ENCODE measurements at places on chromosomes 11 and 22. TPM values are rescaled to one million over a fixed set of nuclear protein-coding genes. Genes with fewer than 3 reads are reported as not detected.

- no peaks in the 10 kb centered on the region for H3K4me1 ChIP-seq
- H3K27me3 ChIP-seq, result no peaks in the 10 kb centered on the region
- H3K4me3 ChIP-seq, result no peak overlapping the region
- H3K27ac ChIP-seq, result no peak overlapping the region
Measured at GRCh38 chr22:30336752-30337460, 10.2 kb upstream of the TBC1D10A start.

OVOL1 gene
- polyA plus RNA-seq, result not detected

OR2AT4 gene
- not detected for polyA plus RNA-seq

ZBTB16 gene
- not detected for polyA plus RNA-seq

GRCh38 chr11:19539861-19540260 is 172.8 kb upstream of the NAV2 start:
- DNase-seq, result no peak
- no peak overlapping the region for H3K4me3 ChIP-seq
- H3K27me3 ChIP-seq, result peaks cover 36% of the 10 kb centered on the region
- no peak overlapping the region for H3K27ac ChIP-seq

DNA sequence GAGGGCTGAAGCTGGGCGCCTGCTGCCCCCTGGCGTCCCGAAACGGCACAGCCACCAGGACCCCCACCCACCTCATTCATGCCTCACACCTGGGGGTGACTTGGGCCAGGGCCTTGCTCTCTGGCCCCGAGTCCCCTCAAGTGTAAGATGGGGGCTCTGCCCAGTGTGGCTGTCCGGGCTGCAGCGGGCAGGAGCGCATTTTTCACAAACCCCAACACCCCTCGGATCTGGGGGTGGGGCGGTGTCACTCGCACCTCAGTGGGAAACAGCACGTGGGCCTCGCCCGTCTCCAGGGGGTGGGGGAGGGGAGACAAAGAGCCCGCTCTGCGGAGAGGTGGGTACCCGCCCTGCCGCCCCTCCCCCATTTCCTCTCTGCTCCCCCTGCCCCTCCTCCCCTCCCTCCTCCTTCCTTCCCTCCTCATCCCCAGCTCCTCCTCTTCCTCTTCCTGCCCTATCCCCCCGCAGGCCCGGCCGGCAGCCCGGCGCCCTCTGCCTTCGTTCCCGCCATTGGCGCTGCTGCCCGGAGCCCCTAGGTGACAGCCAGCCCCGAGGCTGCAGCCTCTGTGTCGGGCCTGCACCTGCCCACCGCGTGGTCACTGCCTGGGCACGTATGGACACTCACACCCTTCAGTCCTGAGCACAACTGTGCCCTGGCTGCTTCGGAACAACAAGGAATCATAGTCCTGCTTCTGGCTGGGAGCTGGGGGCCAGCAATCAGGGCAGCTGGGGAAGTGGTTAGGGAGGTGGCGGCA is 6.8 kb upstream of the CDKN1C start:
- no peak overlapping the region for H3K27ac ChIP-seq
- peak; percentile 92 for DNase-seq
- no peaks in the 10 kb centered on the region for H3K36me3 ChIP-seq
- no peaks in the 10 kb centered on the region for H3K27me3 ChIP-seq

- no peak overlapping the region for H3K4me3 ChIP-seq
- H3K4me1 ChIP-seq, result no peaks in the 10 kb centered on the region
- H3K27ac ChIP-seq, result no peak overlapping the region
- no peaks in the 10 kb centered on the region for H3K36me3 ChIP-seq
Measured at GRCh38 chr11:11213117-11213516, 139.9 kb downstream of the CSNK2A3 start.

- H3K4me3 ChIP-seq, result no peak overlapping the region
- H3K36me3 ChIP-seq, result no peaks in the 10 kb centered on the region
- no peak for DNase-seq
- no peak overlapping the region for H3K27ac ChIP-seq
- no peaks in the 10 kb centered on the region for H3K4me1 ChIP-seq
- no peaks in the 10 kb centered on the region for H3K27me3 ChIP-seq
Measured at GRCh38 chr11:108392353-108392752, 75.0 kb downstream of the C11orf65 start.

GRCh38 chr11:130246738-130247137 is 68.0 kb downstream of the ZBTB44 start:
- no peaks in the 10 kb centered on the region for H3K36me3 ChIP-seq
- no peaks in the 10 kb centered on the region for H3K4me1 ChIP-seq
- H3K27ac ChIP-seq, result no peak overlapping the region
- H3K4me3 ChIP-seq, result no peak overlapping the region
- DNase-seq, result no peak

GRCh38 chr22:26398741-26399153 is 30.3 kb upstream of the ASPHD2 start:
- no peaks in the 10 kb centered on the region for H3K27me3 ChIP-seq
- no peaks in the 10 kb centered on the region for H3K4me1 ChIP-seq
- peak; percentile 65 for DNase-seq
- no peaks in the 10 kb centered on the region for H3K36me3 ChIP-seq
- no peak overlapping the region for H3K4me3 ChIP-seq

HYOU1 gene
- polyA plus RNA-seq, result 90.8 TPM

- no peak overlapping the region for H3K27ac ChIP-seq
- DNase-seq, result no peak
- H3K4me3 ChIP-seq, result no peak overlapping the region
- no peaks in the 10 kb centered on the region for H3K27me3 ChIP-seq
Measured at GRCh38 chr11:116870054-116870453, 32.6 kb upstream of the APOA1 start.

TRIM49 gene
- not detected for polyA plus RNA-seq

SAA2 gene
- not detected for polyA plus RNA-seq

DNA sequence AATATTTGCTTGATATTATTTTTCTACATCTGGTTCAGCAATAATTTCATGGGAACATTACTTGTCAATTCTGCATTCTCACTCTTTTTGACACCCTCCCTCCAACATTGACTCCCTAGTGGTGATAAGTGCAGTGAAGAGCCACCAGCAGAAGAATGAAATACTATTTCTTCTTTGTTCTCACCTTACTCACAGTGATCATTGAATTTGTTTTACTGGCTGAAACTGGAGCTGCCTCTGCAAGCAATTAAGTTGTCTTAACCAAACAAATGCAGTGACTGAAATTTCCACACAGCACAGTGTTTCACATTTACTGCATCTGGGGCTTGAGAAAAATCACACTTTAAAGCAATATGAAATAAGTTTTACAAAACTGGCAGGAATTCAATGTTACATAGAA is 189.8 kb downstream of the JRKL start:
- H3K4me1 ChIP-seq, result no peaks in the 10 kb centered on the region
- no peak overlapping the region for H3K4me3 ChIP-seq
- H3K36me3 ChIP-seq, result no peaks in the 10 kb centered on the region
- H3K27ac ChIP-seq, result no peak overlapping the region
- DNase-seq, result no peak
- H3K27me3 ChIP-seq, result no peaks in the 10 kb centered on the region

MRE11 gene
- polyA plus RNA-seq, result 4.7 TPM

C22orf23 gene
- 0.33 TPM for polyA plus RNA-seq

DNA sequence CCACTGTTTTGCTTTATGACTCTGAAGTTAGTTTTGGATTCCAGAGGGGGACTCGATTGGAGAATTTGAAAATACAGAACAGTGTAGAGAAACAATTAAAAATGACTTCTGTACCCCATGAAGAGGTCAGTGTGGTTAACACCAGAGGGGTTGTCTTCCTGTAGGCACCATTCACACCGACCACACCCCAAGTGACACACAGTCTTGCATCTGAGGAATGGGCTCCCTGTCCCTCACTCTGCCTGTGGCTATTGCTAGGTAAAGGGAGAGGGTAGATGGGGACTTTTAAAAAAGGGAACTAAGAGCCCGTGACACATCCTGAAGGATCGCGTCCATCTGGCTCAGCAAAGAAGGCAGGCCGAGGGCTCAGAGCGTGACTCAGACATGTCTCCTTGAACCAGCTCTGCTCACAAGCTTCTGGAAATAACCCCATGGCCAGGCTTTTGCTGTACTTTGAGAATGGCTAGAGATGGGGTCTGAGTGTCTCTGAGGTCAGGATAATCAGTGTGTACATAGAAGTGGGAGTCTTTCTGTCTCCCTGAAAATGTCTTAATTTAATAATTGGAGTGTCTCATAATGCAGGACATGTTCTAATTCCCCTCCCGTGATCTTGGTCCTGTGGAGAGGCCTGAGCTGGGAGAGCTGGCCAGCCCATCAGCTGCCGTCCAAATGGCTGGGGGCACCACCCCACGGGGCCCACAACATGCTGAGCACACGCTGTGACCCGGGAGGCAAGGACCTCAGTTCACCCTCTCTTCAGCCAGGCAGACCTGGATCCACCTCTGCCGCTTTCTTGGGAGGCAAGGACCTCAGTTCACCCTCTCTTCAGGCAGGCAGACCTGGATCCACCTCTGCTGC is 39.3 kb downstream of the SGSM1 start:
- no peak for DNase-seq
- H3K27ac ChIP-seq, result no peak overlapping the region
- H3K4me3 ChIP-seq, result no peak overlapping the region
- no peaks in the 10 kb centered on the region for H3K27me3 ChIP-seq
- H3K4me1 ChIP-seq, result no peaks in the 10 kb centered on the region

PTPRCAP gene
- polyA plus RNA-seq, result 1.3 TPM

DNA sequence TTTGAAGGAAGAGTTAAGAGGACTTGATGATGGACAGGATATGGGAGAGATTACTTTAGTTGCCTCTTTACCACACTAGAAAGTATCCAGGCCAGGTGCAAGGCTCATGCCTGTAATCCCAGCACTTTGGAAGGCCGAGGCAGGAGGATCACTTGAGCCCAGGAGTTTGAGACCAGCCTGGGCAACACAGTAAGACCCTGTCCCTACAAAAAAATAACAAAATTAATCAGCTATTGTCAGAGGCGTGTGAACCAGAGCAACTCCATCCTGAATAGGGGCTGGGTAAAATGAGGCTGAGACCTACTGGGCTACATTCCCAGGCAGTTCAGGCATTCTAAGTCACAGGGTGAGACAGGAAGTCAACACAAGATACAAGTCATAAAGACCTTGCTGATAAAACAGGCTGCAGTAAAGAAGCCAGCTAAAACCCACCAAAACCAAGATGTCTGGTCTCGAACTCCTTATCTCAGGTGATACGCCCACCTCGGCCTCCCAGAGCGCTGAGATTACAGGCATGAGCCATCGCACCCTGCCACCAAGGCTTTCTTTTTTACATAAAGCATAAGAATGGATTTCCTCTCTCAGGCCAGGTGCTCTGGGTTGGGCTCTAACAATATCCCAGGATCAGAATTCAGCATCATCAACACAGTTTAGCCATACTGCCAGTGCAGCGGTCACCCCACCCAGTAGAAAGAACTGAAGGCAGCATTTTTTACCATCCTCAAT is 17.8 kb downstream of the PI4KA start:
- no peaks in the 10 kb centered on the region for H3K27me3 ChIP-seq
- H3K4me3 ChIP-seq, result no peak overlapping the region
- H3K36me3 ChIP-seq, result no peaks in the 10 kb centered on the region
- DNase-seq, result no peak

DNA sequence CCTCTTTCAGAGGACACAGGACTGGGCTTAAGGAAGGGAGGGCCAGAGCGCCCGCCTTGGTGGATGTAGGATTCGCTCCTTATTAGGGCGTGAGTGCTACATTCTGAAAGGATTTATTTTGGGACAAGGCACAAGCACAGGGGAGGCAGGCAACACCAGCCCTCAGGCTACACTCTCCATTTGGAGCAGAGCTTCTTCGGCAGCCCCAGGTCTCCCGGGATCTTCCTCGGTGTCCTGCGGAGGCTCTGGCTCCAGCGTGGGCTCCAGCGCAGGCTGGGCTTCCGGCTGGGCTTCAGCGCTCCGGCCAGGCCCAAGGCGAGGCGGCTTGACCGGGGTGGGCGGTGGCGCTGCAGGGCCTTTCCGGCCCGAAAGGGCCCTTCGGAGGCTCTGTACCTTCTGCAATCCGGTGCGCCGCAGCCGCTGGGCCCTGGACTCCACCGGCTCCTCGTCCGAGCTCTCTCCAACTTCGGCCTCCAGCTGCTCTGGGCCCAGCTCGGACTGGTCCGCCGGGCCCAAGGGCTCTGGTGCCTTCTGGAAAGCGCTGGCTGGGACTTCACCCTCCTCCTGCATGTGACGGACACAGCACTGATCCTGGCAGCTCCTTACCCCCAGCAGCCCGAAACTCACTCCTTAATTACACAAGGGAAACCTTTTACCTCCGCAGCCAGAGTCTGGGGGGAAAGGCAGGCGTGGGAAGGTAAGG is 1.1 kb downstream of the CAVIN3 start:
- no peaks in the 10 kb centered on the region for H3K27me3 ChIP-seq
- H3K4me3 ChIP-seq, result no peak overlapping the region
- H3K4me1 ChIP-seq, result peaks cover 8% of the 10 kb centered on the region
- peak; percentile 16 for DNase-seq
- H3K27ac ChIP-seq, result no peak overlapping the region
- H3K36me3 ChIP-seq, result no peaks in the 10 kb centered on the region

DNA sequence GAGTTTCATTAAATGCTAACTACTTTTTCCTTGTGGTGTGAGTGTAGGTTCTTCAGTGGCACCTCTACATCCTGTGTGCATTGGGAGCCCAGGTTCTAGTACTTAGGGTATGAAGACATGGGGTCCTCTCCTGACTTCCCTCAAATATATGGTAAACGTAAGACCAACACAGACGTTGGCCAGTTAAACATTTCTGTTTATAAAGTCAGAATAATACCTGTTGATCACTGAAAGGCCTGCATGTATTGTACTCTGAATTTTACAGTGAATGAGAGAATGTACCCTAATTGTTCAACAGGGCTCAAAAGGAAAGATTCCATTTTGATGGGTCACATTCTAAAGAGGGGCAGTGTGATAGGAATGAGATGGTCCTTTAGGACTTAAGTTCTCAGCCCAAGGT is 3.2 kb downstream of the RPL27A start:
- no peak for DNase-seq
- H3K27ac ChIP-seq, result peak overlapping the region; percentile 11
- no peak overlapping the region for H3K4me3 ChIP-seq
- H3K27me3 ChIP-seq, result no peaks in the 10 kb centered on the region
- peaks cover 24% of the 10 kb centered on the region for H3K4me1 ChIP-seq

DNA sequence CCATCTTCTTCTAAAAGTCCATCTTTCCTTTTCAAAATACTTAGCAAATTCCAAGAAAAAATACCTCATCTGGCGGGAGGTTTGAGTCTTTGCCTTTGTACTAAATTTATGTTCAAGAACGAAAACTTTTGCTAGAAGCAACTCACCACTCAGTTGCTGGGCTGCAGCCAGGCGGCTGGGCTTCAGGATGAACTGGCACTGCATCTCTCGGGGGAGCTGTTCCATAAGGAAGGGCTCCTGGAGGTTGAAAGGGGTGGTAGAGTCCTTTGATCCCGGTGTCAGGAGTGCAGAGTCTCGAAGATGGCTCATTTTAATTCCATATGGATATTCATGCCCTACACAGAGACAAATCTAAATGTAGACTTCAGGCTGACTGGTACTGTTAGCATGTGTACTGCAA is 105.8 kb downstream of the ARHGAP20 start:
- no peak overlapping the region for H3K27ac ChIP-seq
- H3K36me3 ChIP-seq, result no peaks in the 10 kb centered on the region
- no peaks in the 10 kb centered on the region for H3K27me3 ChIP-seq
- H3K4me3 ChIP-seq, result no peak overlapping the region
- no peaks in the 10 kb centered on the region for H3K4me1 ChIP-seq

GAL3ST1 gene
- polyA plus RNA-seq, result 0.08 TPM

HSPB2 gene
- polyA plus RNA-seq, result not detected

GRCh38 chr11:74687237-74688023 is 43.8 kb downstream of the CHRDL2 start:
- no peak for DNase-seq
- no peak overlapping the region for H3K4me3 ChIP-seq
- no peak overlapping the region for H3K27ac ChIP-seq
- no peaks in the 10 kb centered on the region for H3K27me3 ChIP-seq
- H3K36me3 ChIP-seq, result no peaks in the 10 kb centered on the region
- H3K4me1 ChIP-seq, result no peaks in the 10 kb centered on the region

- no peaks in the 10 kb centered on the region for H3K4me1 ChIP-seq
- H3K27ac ChIP-seq, result no peak overlapping the region
- H3K36me3 ChIP-seq, result no peaks in the 10 kb centered on the region
- no peak for DNase-seq
- no peaks in the 10 kb centered on the region for H3K27me3 ChIP-seq
Measured at GRCh38 chr11:77379253-77379652, 77.8 kb upstream of the GDPD4 start.

TBX10 gene
- not detected for polyA plus RNA-seq
